ENCODE measurements at places on chromosomes 6 and 20. TPM values are rescaled to one million over a fixed set of nuclear protein-coding genes. Genes with fewer than 3 reads are reported as not detected.

NEURL2 gene
- 10.1 TPM for polyA plus RNA-seq

ZBTB46 gene
- 23.5 TPM for polyA plus RNA-seq

ACTL10 gene
- polyA plus RNA-seq, result 0.71 TPM

IP6K3 gene
- polyA plus RNA-seq, result 0.83 TPM

TMEM244 gene
- polyA plus RNA-seq, result not detected

MRPS18A gene
- polyA plus RNA-seq, result 50.9 TPM

SCAND1 gene
- polyA plus RNA-seq, result 59.9 TPM

TUBB2B gene
- polyA plus RNA-seq, result 157 TPM

SPATA25 gene
- polyA plus RNA-seq, result 3.5 TPM

FAXC gene
- polyA plus RNA-seq, result 3.1 TPM

CYP21A2 gene
- 2.4 TPM for polyA plus RNA-seq

HLA-DMB gene
- polyA plus RNA-seq, result 60.1 TPM

ANGPT4 gene
- 0.46 TPM for polyA plus RNA-seq

BTNL2 gene
- 3.9 TPM for polyA plus RNA-seq

MAFB gene
- polyA plus RNA-seq, result 163 TPM

IL22RA2 gene
- polyA plus RNA-seq, result not detected

MYH7B gene
- polyA plus RNA-seq, result 2.7 TPM

XKR7 gene
- 0.43 TPM for polyA plus RNA-seq

BTN1A1 gene
- polyA plus RNA-seq, result 0.16 TPM

DNA sequence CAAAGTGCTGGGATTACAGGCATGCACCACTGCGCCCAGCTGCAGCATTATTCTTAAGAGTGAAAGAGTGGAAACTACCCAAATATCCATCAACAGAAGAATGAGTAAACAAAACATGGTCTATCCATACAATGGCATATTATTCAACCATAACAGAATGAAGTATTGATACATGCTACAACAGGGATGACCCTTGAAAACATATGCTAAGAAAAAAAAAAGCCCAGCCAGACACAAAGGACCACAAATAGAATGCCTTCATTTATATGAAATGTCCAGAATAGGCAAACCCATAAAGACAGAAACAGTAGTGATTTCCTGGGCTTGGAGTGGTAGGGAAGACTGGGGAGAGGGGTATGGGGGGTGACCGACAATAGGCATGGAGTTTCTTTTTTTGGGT lies 7.1 kb downstream of the TUBB2B start:
- no peak for DNase-seq

DNA sequence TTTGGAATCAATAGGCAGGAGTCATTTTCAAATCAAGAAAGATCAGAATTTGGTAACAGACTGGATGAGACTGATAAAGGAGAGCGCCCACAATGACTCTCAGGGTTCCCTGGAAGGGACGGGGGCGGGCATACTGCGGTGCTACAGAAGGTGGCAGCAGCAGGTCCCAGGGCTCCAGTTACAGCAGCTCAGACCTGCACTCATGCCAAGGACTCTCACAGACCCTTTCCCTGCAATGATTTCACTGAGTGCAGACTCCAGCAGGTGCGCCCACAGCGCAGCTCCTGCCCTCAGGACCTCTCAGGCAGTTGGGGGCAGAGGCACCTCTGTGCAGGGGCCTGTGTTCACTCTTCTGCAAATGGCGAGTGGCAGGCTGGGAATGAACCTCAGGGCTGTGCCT lies 359.8 kb downstream of the ZFAND3 start:
- DNase-seq, result no peak

GRCh38 chr20:1005452-1006027 lies 3.4 kb upstream of the RSPO4 start:
- peak; percentile 22 for DNase-seq

DNA sequence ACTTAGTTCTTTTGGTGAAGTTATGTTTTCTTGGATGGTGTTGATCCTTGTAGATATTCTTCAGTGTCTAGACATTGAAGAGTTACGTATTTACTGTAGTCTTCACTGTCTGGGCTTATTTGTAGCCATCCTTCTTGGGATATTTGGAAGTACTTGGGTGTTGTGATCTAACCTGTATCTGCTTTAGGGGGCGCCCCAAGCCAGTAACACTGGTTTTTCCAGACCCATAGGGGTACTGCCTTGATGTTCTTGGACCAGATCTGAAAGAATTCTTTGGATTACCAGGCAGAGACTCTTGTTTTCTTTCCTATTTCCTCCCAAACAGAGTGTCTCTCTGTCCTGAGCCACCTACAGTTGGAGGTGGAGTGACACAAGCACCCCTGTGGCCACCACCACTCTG lies 309.1 kb upstream of the IMPG1 start:
- no peak for DNase-seq

GRCh38 chr6:150027806-150028565 lies 2.7 kb upstream of the RAET1L start:
- no peak for DNase-seq

DNA sequence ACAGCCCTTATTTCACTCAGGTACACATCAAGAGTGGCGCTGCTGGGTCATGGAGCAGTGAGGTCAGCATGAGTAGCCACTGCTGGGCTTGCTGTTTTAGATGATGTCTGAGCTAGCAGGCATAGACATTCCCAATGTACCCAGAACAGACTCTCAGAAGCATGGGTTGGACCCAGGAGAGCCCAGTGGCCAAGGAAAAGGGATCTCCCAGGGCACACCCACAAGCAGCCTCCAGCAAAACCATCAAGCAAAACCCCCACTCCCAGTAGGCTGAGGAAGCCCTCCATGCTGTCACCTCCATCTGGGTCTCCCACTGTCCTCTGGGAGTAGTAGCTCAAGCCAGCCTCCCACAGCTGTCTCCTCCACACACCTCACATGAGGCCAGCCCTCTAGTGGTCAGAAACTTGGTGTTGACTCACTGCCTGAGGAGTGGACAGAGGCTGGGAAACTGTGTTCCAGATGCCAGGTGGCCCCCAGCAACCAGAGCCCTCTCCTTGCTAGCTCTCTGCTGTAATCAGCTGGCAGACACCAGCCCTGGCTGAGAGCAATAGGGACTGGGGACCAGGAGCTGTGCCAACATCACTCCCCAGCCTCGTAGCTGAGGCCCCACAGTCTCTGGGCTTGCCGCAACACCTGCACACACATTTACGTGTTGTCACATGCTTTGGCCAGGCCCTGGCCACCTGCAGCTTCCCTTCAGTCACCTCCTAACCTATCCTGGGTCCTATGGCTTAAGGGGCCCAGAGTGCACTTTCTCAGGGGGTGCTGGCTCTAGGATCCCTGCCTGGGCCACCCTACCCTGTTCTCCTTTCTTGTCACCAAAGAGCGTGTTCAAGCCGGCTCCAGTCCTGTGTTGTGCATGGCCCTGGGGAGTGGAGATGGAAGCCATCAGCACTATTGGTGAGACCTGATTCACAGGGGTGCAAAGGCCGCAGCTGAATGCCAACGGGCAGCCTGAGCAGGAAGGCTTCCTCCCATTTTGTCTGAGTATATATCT lies 1.9 kb upstream of the AP5S1 start:
- peak; percentile 61 for DNase-seq

GRCh38 chr6:57183336-57183735 lies 11.2 kb downstream of the BAG2 start:
- no peak for DNase-seq

- DNase-seq, result no peak
Observed at GRCh38 chr6:132712366-132712765, 1.5 kb downstream of the VNN1 start.

GRCh38 chr20:25629816-25630499 lies 6.1 kb upstream of the NANP start:
- DNase-seq, result no peak

DNA sequence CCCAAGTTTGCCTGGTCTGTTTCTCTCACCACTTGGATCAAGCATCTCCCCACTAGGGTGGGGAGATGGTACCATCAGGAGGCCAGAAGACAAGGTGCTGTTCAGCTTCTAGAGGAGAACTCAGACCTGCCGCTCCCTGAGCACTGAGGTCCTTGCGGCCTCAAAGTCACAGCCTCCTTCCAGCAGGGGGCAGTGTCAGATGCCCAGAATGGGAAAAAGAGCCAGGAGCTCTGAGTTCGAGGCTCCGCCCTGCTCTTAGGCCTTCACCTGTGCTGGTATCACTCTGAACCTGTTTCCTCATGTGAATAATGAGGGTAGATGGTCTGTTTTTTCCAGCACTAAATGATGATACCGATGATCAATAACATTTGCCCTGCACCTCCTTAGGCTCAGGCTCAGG lies 68.7 kb downstream of the TOX2 start:
- no peak for DNase-seq

- DNase-seq, result no peak
Observed at GRCh38 chr20:10519361-10520046, 84.4 kb downstream of the SLX4IP start.

- DNase-seq, result no peak
Observed at GRCh38 chr6:2454180-2454579, 208.8 kb upstream of the GMDS start.

GRCh38 chr20:23667666-23668065 lies 21.2 kb downstream of the CST4 start:
- no peak for DNase-seq

DNA sequence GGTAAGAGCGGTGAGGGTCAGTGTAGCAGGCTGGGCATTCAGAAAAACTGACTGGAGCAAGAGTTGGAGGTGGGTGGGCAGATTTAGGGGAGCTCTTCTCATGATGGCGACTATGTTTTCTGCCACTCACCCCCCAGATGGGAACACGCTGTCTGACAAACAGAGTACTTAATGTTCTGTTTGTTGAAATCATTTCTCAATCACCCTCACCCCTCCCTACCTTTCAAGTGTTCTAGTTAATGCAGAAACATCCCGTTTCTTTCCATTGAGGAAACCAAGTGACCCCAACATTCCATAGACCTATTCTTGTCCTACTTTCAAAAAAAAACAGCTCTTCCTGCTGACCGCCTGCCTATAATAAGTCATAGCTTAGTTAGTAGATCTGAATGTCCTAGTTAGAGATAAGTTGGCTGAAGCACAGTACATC lies 132.5 kb upstream of the NEDD9 start:
- no peak for DNase-seq

- peak; percentile 9 for DNase-seq
Observed at GRCh38 chr6:108452711-108453195, 108.0 kb upstream of the FOXO3 start.

DNA sequence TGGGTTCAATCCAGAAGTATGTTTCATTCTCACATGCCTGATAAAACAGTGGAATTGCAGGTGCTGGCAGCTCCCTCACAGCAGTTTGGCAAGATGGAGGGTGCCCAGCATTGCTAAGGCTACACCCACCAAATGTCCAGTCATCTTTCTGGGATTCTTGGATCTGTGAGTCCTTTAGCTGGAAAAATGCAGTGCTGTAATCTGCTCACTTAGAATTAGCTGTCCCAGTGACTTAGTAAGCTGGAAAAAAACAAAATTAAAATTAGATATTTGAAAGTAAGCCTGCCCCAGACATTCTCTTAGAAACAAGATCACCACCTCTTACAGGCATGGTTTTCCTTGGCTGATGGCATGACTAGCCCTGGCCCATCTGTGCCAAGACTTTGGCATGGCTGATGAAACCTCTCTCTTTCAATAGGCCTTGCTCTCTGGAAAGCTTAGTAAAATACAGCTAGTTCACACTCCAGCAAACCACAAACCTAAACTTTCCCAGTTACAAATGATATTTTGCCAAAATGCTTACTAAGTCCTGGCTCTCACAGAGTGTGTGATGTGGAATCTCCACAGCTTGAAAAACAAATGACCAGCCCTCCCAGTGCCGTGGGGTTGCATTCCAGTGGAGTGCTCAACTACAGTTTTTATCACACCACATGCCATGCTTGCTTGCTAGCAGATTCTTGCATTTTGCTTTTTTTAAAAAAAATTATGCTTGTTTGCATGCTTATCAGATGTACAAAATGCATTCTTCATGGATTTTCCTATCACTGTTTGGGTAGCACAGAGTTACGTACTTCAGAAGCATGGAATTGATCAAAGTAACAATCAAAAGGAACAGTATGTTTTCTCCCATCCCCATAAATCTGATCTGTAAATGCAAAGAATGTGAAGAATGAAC lies 261.5 kb downstream of the EYA4 start:
- DNase-seq, result peak; percentile 40

DNA sequence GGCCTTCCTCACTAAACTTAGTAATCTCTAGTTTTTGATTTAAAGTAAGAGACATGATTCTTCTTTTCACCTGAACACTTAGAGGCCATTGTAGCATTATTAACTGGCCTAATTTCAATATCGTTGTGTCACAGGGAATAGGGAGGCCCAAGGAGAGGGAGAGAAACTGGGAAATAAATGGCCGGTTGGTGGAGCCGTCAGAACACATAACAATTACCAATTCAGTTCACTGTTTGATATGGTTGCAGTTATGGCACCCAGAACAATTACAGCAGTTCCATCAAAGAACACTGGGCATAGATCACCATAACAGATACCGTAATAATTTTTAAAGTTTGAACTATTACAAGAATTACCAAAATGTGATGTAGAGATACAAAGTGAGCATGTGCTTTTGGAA lies 9.1 kb upstream of the GLYATL3 start:
- DNase-seq, result no peak

DNA sequence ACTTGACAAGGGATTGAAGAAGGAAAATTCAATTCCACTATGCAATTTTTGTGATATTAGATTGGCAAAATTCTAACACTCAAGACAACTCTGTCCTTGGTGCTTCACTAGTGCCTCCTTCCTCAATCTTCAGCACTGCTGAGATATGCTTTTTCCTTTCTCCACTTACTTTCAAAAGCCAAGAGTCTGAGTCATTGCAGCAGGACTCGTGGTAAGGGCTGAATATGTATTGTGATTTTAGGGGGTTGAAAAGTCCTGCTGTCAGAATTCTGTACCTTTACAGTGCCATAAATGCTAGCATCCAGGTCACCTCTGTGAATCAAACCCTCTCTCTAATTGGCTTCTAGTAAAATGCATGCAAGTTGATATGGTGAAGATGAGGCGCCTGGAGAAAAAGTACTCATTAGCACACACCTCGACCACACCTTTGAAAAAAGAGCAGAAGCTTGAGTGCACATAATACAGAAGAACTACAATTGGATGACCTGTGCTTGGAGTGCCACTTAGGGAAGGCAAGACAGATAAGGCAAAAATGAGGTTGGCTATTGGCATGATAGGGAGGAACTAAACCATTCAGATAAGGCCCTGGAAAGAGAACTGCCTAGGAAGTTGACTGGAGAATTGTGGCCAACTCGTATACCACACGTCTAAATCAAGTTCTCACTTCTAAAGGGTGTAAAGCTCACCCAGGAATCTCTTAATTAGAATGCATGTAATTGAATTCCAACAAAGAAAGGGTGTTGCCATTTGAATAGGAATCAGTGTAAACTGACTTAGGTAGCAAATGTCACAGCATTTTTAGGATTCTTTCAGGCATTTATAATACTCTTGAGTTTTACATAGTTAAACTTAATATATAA lies 43.6 kb upstream of the FAM83B start:
- DNase-seq, result no peak

Data from renal pelvis (tissue), 12 donors.